Mesenchymal stem cell (in vitro differentiated cells and primary cell): ENCODE measurements at places on chromosomes 2 and 18.
A peak's percentile ranks its signal among the peaks of the same experiment; 100 is the strongest.

GRCh38 chr18:12314591-12315305 is 6.7 kb downstream of the TUBB6 start:
- DNase-seq, result no peak
- no peaks in the 10 kb centered on the region for H3K27me3 ChIP-seq
- H3K27ac ChIP-seq, result no peak overlapping the region
- no peak overlapping the region for H3K4me3 ChIP-seq
- peaks cover 6% of the 10 kb centered on the region for H3K4me1 ChIP-seq

DNA sequence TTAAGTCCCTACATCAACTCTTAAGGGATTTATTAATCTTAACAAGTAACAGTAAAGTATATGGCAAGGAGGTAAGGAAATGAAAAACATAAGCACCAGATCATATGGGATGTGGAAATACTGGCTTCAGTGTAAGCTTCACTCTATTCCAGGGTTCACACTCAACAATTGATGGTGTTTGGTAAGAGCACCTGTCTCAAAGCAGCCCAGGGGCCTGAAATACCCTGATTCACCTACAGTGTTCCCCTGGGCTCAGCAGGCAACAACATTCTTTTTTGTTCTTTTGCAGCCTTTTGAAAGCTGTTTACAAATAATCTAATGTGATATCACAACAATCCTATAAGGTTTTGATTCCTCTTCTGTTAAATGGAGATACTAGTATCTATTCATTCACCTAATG is 1.2 kb upstream of the MLPH start:
- peak; percentile 28 for DNase-seq
- H3K4me3 ChIP-seq, result no peak overlapping the region
- peaks cover 31% of the 10 kb centered on the region for H3K4me1 ChIP-seq
- H3K27me3 ChIP-seq, result no peaks in the 10 kb centered on the region
- peaks cover 5% of the 10 kb centered on the region for H3K36me3 ChIP-seq

GRCh38 chr2:226440127-226440918 is 359.3 kb downstream of the IRS1 start:
- no peak overlapping the region for H3K27ac ChIP-seq
- no peak overlapping the region for H3K4me3 ChIP-seq
- H3K27me3 ChIP-seq, result no peaks in the 10 kb centered on the region
- H3K36me3 ChIP-seq, result no peaks in the 10 kb centered on the region

DNA sequence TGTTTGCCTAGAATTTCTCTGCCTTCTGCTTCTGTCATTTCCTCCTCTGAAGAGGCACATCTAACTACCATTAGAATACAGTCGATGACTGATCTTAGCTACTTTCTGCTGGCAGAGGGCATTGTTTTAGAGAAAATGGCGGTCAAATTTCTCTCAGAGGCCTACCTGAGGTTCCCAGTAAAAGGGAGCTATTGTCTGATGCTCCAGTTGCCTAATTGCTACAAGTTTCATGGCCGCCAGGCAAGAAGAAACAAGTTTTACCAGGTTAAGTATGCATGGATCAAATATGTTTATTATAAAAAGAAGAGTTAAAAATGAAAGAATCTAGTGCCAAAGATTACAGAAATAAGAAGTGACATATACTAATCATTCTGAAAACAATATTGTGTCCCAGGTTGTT is 416.6 kb downstream of the DSC3 start:
- no peak overlapping the region for H3K4me3 ChIP-seq
- DNase-seq, result no peak
- H3K27ac ChIP-seq, result no peak overlapping the region
- no peaks in the 10 kb centered on the region for H3K4me1 ChIP-seq
- H3K36me3 ChIP-seq, result no peaks in the 10 kb centered on the region

DNA sequence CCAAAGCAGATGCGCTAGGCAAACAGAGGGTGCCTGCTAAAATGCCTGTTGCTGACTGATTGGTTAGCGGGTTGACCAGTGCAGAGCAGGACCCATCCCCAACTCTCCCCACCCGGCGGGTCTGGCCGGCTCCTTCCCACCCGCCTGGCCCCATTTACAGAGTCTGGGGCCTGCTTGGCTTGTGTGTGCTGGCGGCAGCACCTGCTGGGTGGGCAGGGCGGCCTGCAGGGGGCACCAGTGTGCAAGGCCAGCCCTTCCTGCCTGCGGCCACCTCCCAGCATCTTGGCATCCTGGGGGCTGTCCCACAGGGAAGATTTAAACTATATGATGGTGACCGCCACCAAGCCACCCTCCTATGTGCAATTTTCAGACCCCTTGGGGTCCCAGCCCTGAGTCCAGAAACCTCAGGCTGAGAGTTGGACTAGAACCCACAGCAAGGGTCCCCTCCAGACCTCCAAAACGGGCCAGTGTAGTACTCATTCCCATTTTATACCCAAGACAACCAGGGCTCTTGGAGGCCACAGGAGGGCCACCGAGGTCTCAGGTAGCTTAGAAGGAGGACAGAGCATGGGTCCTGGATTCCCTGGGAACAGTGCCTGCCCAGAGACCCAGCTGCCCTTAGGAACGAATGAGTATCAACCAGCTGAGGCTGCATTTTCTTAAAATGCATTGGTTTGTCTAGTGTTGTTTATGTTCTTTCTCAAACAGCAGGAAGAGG is 173.6 kb downstream of the SMAD7 start:
- H3K27ac ChIP-seq, result no peak overlapping the region
- no peaks in the 10 kb centered on the region for H3K27me3 ChIP-seq
- peaks cover 63% of the 10 kb centered on the region for H3K36me3 ChIP-seq
- H3K4me3 ChIP-seq, result no peak overlapping the region
- H3K4me1 ChIP-seq, result peaks cover 42% of the 10 kb centered on the region

DNA sequence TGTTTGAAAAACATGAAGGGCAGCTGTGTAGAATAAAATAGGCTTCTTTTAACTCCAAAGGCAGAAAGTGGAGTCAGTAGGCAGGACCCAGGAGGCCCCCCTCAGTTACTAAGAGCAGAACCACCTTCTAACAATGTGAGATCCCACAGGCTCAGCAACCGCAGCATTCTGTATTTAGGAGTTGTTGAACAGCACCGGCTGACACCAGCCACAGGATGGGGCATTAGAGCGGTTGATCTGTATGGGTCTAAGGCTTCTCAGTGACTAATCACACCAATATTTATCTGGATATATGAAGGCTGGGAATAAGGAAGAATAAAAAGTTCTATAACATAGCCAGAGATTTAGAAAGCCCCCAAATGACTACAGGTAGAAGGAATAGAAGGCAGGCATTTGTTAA is 51.7 kb downstream of the MYO5B start:
- H3K4me3 ChIP-seq, result no peak overlapping the region
- peaks cover 33% of the 10 kb centered on the region for H3K27me3 ChIP-seq
- no peak overlapping the region for H3K27ac ChIP-seq
- DNase-seq, result no peak
- no peaks in the 10 kb centered on the region for H3K36me3 ChIP-seq

- DNase-seq, result no peak
- no peak overlapping the region for H3K27ac ChIP-seq
- H3K36me3 ChIP-seq, result no peaks in the 10 kb centered on the region
Observed at GRCh38 chr2:64478502-64479230, 24.7 kb downstream of the LGALSL start.

DNA sequence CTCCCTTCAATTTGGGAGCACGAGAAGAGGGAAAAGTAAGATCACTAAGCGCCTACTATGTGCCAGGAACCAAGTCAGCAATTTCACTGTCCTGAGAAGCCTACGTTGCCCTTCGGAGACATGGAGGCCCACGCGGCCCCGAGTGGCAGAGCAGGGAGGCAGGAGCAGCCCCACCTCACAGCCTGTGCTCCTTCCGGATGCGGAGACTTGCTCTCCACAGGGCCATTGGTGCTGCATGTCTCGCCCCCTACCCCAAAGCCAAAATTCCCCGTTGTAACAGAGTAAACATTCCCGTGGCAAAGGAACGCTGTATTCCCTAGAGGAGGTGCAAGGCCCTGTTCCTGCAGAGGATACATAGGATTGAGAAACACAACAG is 4.5 kb downstream of the SLC14A2 start:
- H3K4me3 ChIP-seq, result no peak overlapping the region
- no peaks in the 10 kb centered on the region for H3K36me3 ChIP-seq
- H3K4me1 ChIP-seq, result peaks cover 15% of the 10 kb centered on the region
- H3K27ac ChIP-seq, result no peak overlapping the region

DNA sequence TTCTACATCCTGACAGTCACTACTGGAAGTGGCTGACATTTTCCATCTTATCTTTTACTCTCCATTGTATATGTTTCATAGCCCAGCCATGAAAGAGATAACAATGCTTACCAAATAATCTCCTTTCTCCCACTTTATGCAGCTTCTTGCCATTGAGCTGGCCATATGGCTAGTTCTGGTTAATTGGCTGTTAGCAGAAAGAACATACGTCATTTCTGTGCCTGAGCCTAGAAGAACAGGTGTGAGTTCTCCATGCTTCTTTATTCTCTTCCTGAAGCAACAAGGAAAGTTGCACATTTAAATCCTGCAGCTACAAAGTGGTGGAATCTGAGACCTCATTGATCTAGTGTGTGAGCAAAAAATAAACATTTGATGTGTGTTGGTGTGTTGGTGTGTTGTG is 82.0 kb upstream of the FSHR start:
- H3K4me3 ChIP-seq, result no peak overlapping the region
- H3K4me1 ChIP-seq, result peaks cover 3% of the 10 kb centered on the region

- no peaks in the 10 kb centered on the region for H3K36me3 ChIP-seq
- no peaks in the 10 kb centered on the region for H3K4me1 ChIP-seq
- no peak for DNase-seq
Observed at GRCh38 chr18:32032609-32033008, 14.0 kb downstream of the RNF125 start.

- no peaks in the 10 kb centered on the region for H3K4me1 ChIP-seq
- no peak for DNase-seq
- H3K27me3 ChIP-seq, result no peaks in the 10 kb centered on the region
- no peak overlapping the region for H3K4me3 ChIP-seq
Observed at GRCh38 chr2:123717636-123718334, 307.3 kb upstream of the CNTNAP5 start.

DNA sequence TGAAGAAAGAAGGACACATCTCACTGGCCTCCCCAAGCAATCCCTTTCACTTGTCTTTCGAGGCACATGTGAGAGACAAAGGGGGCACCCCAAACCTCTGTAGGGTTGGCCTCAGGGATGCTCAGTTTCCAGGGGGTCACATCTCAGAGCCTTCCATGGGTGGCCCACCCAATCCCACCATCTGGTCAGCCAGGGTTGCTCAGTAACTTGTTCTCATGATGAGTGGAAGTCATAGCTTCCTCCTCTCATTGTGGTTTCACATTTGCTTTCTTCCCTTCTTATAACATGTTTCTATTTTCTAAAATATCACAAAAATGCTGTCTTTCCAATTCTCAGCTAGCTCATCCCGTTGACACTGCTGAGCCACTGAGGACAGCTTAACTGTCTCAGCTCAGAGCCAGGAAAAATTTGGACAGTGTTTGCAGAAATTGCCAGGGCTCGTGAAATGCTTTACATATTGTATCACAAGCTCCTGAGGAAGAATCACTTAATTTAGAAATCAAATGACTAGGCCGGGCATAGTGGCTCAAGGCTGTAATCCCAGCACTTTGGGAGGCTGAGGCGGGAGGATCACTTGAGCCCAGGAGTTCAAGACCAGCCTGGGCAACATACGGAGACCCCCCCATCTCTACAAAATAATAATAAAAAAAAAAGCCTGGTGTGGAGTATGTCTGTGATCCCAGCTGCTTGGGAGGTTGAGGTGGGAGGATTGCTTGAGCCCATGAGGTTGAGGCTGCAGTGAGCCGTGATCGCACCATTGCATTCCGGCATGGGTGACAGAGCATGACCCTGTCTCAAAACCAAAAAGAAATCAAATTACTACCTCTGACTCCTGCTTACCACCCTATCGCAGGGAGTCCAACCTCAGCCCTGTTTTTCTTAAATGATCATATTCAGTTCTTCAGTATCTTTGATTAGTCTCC is 129.3 kb downstream of the PRKCE start:
- no peaks in the 10 kb centered on the region for H3K27me3 ChIP-seq
- no peak overlapping the region for H3K4me3 ChIP-seq
- H3K4me1 ChIP-seq, result peaks cover 4% of the 10 kb centered on the region
- no peak for DNase-seq
- no peaks in the 10 kb centered on the region for H3K36me3 ChIP-seq

GRCh38 chr2:43038034-43038695 is 188.2 kb downstream of the ZFP36L2 start:
- H3K4me1 ChIP-seq, result peaks cover 30% of the 10 kb centered on the region
- no peak overlapping the region for H3K27ac ChIP-seq
- no peaks in the 10 kb centered on the region for H3K27me3 ChIP-seq
- DNase-seq, result peak; percentile 46

DNA sequence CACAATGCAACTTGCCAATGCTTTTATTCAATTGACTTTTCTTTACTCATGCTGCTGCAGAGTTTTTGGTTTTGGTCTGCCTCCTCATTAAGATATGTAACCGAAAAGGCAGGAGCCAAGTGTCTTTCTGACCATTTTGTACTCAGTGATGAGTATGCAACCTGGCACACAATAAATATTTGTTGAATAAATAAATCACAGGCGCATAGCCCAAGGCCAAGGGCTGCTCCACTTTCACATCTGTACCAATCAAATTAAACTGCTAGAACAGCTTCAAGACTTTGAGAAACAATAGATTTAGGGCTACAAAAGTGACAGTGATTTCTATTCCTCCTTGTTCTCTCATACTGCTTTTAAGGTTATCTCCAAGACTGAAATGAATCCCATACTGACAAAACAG is 828.2 kb downstream of the RNF144A start:
- no peaks in the 10 kb centered on the region for H3K4me1 ChIP-seq
- no peak overlapping the region for H3K4me3 ChIP-seq
- no peaks in the 10 kb centered on the region for H3K27me3 ChIP-seq
- no peak overlapping the region for H3K27ac ChIP-seq
- no peak for DNase-seq

DNA sequence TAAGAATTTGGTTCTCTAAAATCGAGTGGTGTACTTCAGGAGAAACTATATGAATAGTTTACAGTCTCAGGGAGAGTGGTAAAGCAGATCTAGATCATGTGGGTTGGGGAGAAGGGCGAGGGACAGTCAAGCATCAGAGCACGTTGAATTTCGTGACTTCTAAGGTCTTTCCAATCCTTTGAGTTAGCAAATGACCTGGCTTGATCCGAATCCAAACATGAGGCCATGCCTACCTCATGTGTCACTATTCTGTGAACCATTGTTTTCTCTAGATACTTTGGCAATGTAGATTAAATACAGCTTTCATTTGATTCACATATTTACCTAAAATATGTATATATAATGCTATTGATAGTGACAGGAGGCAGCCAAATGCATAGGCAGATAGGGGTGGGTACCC is 674.9 kb downstream of the NYAP2 start:
- no peak for DNase-seq
- no peaks in the 10 kb centered on the region for H3K36me3 ChIP-seq
- no peaks in the 10 kb centered on the region for H3K27me3 ChIP-seq
